ENCODE measurements at places on chromosomes 7 and 10. TPM values are rescaled to one million over a fixed set of nuclear protein-coding genes. Genes with fewer than 3 reads are reported as not detected.

GRCh38 chr7:154744256-154744860, 258.6 kb downstream of the PAXIP1 start:
- H3K4me1 ChIP-seq = no peaks in the 10 kb centered on the region
- DNase-seq = no peak
- H3K36me3 ChIP-seq = no peaks in the 10 kb centered on the region

GRCh38 chr10:117537904-117538524, 4.5 kb upstream of the EMX2 start:
- no peaks in the 10 kb centered on the region for H3K36me3 ChIP-seq
- no peak overlapping the region for H3K4me3 ChIP-seq
- H3K4me1 ChIP-seq = no peaks in the 10 kb centered on the region
- no peak for DNase-seq

DNA sequence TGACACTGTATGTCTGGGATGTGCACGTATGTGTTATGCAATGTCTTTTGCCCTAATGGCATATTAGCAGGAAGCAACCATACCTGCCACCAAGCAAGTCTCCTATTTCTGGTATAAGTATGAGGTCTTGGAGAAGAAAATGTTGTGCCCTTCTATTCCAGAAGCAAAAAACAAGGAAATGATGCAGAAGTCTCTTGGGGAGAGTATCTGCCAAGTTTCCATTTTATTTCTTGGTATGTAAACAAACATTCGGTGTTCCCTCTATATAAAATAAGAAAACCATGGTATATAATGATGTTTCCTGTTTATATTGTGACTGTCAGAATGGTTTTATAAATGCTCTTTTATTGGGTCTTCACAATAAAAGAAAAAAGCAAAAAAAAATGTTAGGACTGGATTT, 19.3 kb upstream of the MYO3A start:
- no peak for DNase-seq
- H3K27ac ChIP-seq = no peak overlapping the region
- no peaks in the 10 kb centered on the region for H3K36me3 ChIP-seq
- H3K4me1 ChIP-seq = no peaks in the 10 kb centered on the region

GRCh38 chr7:1520539-1521234, 9.8 kb upstream of the MAFK start:
- H3K4me1 ChIP-seq = peaks cover 12% of the 10 kb centered on the region
- 0 out of 2 replicates have a peak overlapping the region, but pooled peaks have one; percentile 0 for H3K4me3 ChIP-seq
- peak; percentile 80 for DNase-seq
- peak overlapping the region; percentile 13 for H3K27ac ChIP-seq

GRCh38 chr7:134440476-134440875, 18.4 kb downstream of the AKR1B1 start:
- no peak overlapping the region for H3K4me3 ChIP-seq
- H3K36me3 ChIP-seq = no peaks in the 10 kb centered on the region
- no peak for DNase-seq
- no peak overlapping the region for H3K27ac ChIP-seq
- no peaks in the 10 kb centered on the region for H3K4me1 ChIP-seq
- no peaks in the 10 kb centered on the region for H3K27me3 ChIP-seq

DNA sequence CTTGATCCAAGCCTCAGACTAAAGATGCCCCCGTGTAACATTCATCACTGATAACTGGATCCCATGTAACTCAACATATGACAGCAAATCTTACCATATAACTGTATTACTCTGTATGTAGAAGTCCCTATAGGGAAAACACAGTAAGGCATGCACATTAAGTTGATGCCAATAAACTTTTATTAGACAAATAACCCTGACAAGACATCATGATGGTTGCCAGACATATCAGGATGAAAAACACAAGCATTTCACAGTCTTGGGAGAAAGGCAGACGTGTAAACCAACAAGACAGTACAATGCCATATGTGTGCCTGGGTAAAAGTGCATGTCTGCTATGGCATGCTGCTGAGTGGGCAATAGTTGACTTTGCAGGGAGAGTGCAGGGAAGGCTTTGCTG, 142.2 kb downstream of the HERPUD2 start:
- no peak for DNase-seq
- H3K4me1 ChIP-seq = no peaks in the 10 kb centered on the region
- H3K4me3 ChIP-seq = no peak overlapping the region
- no peaks in the 10 kb centered on the region for H3K36me3 ChIP-seq

DNA sequence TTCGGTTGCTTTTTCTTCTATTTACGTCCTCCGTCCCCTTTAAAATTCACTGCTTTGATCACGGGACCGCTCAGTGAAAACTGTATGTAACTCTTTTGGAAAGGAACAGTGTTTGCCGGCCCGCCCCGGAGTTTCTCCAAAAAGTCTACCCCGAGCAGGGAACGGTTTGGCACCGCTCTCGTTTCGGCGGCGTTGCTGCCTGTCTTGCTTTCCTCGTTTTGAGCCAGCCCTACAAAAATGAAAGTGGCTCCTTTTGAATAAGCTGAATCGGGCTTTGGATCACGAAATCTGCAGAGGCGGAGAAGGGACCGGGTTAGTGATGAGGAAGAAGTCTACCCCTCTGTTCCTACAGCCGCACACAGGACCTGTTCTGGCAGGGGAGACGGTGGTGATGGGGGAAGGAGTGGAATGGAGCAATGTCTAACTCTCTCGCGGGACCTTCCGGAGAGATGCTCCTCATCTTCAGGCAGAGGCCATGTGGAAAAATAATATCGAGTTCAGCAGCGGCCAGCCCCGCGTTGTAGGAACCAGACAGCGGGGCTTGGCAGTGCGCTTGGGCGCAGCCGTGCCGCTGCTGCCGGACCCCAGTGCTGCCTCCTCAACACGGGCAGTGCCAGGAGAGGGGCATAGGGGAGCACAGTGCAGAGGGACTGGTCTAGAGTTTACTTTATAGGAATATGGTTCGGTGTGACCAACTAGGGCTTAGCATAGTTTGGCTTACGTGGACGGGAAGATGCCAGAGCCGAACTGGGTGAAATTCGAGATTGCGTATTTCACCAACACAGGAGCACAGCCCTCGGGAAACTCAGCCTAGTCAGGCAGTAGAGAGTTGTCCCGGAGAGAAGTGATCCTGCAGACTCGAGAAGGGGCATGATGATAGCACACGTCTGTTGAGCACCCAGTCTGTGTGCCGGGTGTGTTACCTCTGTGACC, 1.4 kb downstream of the HTRA1 start:
- no peaks in the 10 kb centered on the region for H3K4me1 ChIP-seq
- DNase-seq = no peak
- H3K4me3 ChIP-seq = no peak overlapping the region
- H3K36me3 ChIP-seq = no peaks in the 10 kb centered on the region
- no peak overlapping the region for H3K27ac ChIP-seq

- no peaks in the 10 kb centered on the region for H3K27me3 ChIP-seq
- no peak overlapping the region for H3K4me3 ChIP-seq
- H3K27ac ChIP-seq = peak overlapping the region; percentile 98
Observed at GRCh38 chr7:129848436-129848835, 104.3 kb downstream of the UBE2H start.

GRCh38 chr10:13003004-13003403, 1.5 kb upstream of the CCDC3 start:
- no peak overlapping the region for H3K4me3 ChIP-seq
- peaks cover 14% of the 10 kb centered on the region for H3K4me1 ChIP-seq

GRCh38 chr10:127563718-127564553, 14.8 kb downstream of the NPS start:
- peak; percentile 24 for DNase-seq
- H3K4me1 ChIP-seq = no peaks in the 10 kb centered on the region
- no peak overlapping the region for H3K27ac ChIP-seq
- no peak overlapping the region for H3K4me3 ChIP-seq

GRCh38 chr10:34135515-34135914, 679.6 kb downstream of the PARD3 start:
- DNase-seq = no peak
- H3K4me3 ChIP-seq = no peak overlapping the region
- no peaks in the 10 kb centered on the region for H3K36me3 ChIP-seq
- no peaks in the 10 kb centered on the region for H3K27me3 ChIP-seq
- no peaks in the 10 kb centered on the region for H3K4me1 ChIP-seq
- H3K27ac ChIP-seq = no peak overlapping the region

DNA sequence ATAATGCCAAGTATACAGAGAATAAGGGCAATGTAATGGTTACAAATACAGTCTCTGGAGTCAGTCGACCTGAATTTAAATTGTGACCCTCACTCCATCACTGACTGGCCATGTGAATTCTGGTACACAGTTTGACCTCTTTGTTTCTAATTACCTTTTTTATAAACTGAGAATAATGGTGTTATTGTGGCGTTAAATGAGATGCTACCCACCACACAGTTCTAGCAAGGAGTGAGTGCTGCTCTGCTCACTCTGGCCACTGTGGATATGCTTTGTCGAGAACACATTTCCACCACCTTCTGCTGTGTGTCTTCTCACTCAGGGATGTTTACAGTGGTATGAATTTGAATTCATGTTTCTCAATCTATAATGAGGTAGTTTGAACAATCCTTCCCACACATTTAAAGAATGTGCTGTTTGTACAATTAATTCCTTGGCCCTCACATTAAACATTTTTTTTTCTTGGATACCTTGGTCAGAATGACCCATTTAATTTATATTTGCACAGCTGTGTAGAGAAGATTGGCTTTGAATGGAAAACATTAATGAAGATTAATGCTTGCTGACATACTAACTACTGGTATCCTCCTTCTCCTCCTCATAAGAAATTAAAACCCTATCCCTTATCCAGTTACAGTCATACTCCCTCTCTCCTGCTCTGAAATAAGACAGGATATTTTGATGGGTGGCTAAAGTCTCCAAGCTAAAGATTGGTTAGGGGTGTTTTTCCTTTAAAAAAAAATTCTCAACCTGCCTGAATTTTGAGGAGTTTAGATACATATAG, 42.4 kb downstream of the PLCE1 start:
- H3K36me3 ChIP-seq = no peaks in the 10 kb centered on the region
- no peak for DNase-seq
- H3K4me3 ChIP-seq = no peak overlapping the region
- H3K27ac ChIP-seq = no peak overlapping the region

- no peak overlapping the region for H3K27ac ChIP-seq
- no peaks in the 10 kb centered on the region for H3K4me1 ChIP-seq
- H3K27me3 ChIP-seq = no peaks in the 10 kb centered on the region
- no peak for DNase-seq
- H3K4me3 ChIP-seq = no peak overlapping the region
- no peaks in the 10 kb centered on the region for H3K36me3 ChIP-seq
Observed at GRCh38 chr7:33497051-33497450, 367.7 kb downstream of the BBS9 start.

GRCh38 chr7:95509199-95509598, 23.5 kb downstream of the ASB4 start:
- H3K36me3 ChIP-seq = no peaks in the 10 kb centered on the region
- peaks cover 4% of the 10 kb centered on the region for H3K27me3 ChIP-seq
- no peak overlapping the region for H3K27ac ChIP-seq

- DNase-seq = no peak
- H3K4me3 ChIP-seq = no peak overlapping the region
- no peaks in the 10 kb centered on the region for H3K27me3 ChIP-seq
- H3K27ac ChIP-seq = no peak overlapping the region
- H3K4me1 ChIP-seq = peaks cover 27% of the 10 kb centered on the region
- no peaks in the 10 kb centered on the region for H3K36me3 ChIP-seq
Observed at GRCh38 chr10:128626397-128627000, 500.3 kb upstream of the MKI67 start.

DNA sequence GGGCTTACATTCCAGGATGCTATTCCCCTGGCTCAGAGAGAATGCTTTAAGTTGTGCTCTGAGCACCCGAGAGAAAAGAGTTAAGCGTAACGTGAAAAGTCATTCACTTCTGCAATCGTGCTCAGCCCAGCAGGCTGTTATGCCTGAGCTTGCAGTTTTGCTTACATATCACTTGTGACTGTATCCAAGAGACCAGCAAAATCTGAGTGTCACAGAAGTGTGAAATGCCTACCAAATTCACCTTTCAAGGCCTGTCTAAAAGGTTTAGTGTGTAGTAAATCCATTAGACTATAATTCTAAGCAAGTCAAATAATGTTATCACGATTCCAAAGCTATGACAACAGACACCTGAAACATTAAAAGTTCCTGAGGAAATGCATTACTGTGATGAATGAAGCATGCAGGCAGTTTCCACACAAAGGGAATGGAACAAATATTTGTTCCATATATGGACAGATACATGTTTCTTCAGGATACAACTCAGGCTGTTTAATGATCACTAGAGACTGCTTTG, 20.1 kb downstream of the ITGB1 start:
- DNase-seq = no peak
- no peak overlapping the region for H3K4me3 ChIP-seq
- no peak overlapping the region for H3K27ac ChIP-seq
- peaks cover 2% of the 10 kb centered on the region for H3K4me1 ChIP-seq
- peaks cover 6% of the 10 kb centered on the region for H3K36me3 ChIP-seq
- no peaks in the 10 kb centered on the region for H3K27me3 ChIP-seq

DNA sequence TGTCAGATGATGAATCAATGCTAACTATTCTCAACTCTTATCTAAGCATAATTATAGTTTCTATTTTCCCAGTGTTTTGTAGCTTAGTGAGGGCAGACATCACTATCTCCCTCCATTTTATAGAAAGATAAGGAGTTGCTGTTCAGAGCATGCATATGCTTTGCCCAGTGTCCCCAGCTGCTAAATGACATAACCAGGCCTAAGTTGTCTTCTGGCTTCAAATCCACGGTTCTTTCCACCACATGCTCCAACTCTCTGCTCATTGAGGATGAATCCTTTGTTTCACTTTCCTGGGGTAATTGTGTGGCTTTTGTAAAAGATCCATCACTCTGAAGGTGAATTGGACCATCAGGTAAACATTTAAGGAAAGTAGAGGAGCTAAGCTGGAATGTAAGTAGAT, 134.0 kb downstream of the SNX10 start:
- H3K4me3 ChIP-seq = no peak overlapping the region
- DNase-seq = no peak
- H3K27ac ChIP-seq = no peak overlapping the region
- H3K4me1 ChIP-seq = peaks cover 6% of the 10 kb centered on the region

DNA sequence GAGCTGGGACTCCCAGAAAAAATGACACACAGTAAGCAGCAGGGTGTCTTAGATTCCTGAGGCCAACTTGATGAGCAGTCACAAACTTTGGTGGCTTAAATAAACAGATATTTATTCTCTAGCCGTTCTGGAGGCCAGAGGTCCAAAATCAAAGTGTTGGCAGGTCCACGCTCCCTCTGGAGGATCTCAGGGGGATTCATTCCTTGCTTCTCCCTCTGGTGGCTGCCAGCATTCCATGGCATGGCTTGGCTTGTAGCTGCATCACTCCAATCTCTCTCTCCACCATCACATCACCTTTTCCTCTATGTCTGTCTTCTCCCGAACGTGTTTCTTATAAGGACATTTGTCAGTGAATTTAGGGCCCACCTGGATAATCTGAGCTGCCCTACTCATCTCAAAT, 98.4 kb downstream of the OSBPL3 start:
- no peak for DNase-seq
- H3K27ac ChIP-seq = no peak overlapping the region
- H3K4me3 ChIP-seq = no peak overlapping the region
- peaks cover 4% of the 10 kb centered on the region for H3K4me1 ChIP-seq
- H3K36me3 ChIP-seq = no peaks in the 10 kb centered on the region

The THNSL1 gene
- 7.7 TPM for total RNA-seq

The PAX4 gene
- not detected for total RNA-seq

The MYL7 gene
- not detected for total RNA-seq

The GNAI1 gene
- total RNA-seq = 148 TPM

The SORBS1 gene
- 3.4 TPM for total RNA-seq

The GIMAP2 gene
- total RNA-seq = not detected

Measured in HCT116 (cell line).